ENCODE measurements at places on chromosomes 3 and 15.

GRCh38 chr3:152267831-152268554, 736 bp upstream of the MBNL1 start:
- no peak for DNase-seq

DNA sequence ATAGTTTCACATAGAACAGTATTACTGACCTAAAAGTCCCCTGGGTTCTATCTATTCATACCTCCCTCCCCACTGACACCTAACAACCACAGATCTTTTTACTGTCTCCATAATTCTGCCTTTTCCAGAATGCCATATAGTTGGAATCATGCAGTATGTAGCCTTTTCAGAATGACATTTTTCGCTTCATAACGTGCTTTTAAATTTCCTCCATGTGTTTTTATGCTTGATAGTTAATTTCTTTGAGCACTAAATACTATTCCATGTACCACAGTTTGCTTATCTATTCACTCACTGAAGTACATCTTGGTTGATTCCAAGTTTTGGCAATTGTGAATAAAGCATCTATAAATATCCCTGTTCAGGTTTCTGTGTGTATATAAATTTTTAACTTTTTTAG, 77.7 kb upstream of the GPR149 start:
- no peak for DNase-seq

DNA sequence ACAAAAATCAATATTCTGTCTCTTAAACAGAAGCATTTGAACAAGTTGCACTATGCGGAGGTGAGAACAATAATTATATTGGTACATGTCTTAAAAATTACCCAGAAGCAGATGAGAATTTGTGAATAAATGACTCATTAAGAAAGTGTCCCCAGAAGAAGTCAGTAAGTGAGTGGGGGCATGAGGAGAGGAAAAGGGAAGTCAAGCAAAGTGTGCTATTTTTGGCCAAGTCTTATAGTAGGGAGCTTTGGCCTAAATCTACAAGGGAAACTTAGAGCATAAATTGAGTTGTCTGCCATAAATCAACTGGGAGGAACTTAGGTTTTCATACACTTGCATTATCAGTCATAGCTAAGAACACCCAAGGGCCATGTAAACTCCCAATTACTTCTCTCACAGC, 86.9 kb upstream of the SATB1 start:
- no peak for DNase-seq

DNA sequence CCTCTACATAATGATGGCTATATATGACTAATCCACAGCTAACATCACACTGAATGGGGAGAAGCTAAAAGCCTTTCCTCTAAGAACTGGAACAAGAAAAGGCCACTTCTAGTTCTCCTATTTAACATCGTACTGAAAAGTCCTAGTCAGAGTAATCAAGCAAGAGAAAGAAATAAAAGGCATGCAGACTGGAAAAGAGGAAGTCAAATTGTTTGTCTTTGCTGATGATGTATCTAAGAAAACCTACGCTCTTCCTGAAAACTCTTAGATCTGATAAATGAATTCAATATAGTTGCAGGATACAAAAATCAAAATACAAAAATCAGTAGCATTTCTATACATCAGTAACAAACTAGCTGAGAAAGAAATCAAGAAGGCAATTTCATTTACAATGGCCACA, 116.9 kb downstream of the TP63 start:
- DNase-seq = no peak

DNA sequence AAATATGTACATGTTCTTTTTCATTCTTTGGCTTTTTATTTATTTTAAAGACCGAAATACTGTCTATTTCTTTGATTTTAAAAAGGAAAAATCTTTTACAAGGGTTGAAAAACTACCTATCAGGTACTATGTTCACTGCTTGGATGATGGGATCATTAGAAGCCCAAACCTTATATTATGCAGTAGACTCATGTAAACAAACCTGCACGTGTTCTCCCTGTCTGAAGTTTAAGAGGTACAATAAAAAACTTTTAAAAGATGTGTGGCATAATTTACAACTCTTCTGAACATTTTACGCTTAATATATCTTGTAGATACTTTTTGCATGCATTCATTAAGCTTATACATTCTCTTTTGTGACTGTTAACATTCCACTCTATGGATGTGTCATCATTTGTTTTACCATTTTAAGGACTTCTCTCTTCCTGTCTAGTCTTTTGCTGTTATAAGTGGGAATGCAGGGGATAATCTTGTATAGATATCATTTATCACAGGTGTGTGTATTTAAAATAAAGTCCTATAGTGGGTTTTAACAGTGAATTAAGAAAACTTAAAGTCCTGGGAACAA, 6.2 kb downstream of the MGA start:
- no peak for DNase-seq

GRCh38 chr15:52113708-52114107, 1.1 kb upstream of the BCL2L10 start:
- DNase-seq = no peak

DNA sequence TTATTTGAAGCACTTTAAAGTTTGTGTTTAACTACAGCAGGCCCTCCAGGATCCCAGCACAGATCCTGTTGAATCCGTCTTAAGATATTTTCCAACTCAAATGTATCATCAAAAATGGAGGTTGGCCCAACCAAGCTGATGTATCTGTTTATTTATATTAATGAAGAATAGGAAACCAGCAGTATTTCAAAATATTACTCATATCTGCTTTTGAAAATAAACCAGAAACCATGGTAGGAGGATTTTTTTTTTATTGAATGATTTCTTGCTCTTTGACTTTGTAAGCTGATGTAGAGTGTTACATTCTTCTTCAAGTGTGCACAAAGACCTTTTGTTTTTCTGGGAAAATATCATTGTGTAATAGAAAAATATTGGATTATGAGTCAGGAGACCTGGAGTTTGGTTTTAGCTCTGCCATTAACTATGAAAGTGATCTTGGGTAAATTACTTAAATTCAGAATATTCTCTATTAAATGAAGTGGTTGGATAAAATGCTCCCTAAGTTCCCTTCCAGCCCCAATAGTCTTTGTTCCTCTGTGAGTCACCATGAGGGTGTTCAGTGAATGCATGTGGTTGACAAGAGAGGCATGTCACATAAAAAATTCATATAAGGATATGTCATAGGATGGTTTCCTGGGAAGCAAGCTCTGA, 221.3 kb upstream of the GAP43 start:
- no peak for DNase-seq

DNA sequence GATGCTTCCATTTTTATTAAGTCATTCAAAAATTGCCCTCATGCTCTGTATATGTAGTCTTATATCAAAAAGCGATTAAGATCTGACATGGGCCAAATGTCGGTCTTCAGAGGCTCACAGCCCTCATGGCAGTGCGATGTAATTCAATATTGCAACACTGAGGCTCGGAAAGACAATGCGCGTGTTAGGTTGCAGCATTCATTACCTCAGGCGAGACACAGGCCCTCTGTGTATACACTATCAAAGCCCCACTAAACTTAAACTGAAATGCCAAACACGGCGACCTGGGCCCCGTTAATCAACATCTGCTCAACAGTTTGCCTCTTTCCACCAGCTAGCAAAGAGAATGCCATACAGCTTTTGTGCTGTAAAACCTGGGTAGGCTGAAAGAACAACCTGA, 413.4 kb downstream of the ERC2 start:
- no peak for DNase-seq

GRCh38 chr3:66270701-66271100, 49.9 kb downstream of the SLC25A26 start:
- no peak for DNase-seq

- no peak for DNase-seq
These were observed 99.3 kb upstream of the ALDH1A3 start for GRCh38 chr15:100780208-100780800.

- no peak for DNase-seq
These were observed 2.8 kb downstream of the SCAANT1 start for GRCh38 chr3:63909431-63909830.

DNA sequence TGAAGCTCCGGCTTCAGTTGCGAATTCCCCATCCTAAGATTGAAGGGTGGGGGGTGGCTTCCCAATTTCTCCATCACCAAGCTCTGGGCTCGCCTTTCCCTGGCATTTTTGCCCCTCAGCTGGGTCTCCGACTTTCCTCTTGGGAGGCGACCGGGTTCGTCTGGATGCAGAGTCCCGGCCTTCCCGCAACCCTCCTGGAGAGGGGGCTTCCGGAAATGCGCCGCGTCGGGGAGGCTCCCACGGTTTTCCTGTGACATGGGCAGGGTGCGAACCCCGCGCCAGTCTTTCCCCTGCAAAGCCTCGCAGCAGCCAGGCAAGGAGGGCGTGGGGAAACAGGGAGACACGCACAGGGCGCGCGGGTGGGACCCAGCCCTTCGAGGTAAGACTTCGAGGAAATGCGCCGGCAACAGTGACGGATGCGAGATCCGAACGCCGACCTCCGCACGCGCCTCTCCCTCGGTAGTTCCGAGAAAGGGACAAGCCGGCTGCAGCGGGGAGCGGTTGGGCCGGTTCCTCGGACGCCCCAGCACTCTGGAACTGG, 466 bp upstream of the HCN4 start:
- DNase-seq = no peak

DNA sequence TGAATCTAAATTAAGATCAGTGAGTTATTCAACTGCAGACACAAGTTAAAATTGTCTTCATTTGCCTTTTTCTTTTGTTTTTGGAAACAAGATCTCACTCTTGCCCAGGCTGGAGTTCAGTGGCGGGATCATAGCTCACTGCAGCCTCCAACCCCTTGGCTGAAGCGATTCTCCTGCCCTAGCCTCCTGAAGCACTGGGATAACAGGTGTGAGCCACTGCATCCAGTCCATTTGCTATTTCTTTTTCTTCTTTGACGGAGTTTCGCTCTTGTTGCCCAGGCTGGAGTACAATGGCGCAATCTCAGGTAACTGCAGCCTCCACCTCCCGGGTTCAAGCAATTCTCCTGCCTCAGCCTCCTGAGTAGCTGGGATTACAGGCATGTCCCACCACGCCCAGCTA, 10.3 kb downstream of the RNF168 start:
- DNase-seq = no peak

DNA sequence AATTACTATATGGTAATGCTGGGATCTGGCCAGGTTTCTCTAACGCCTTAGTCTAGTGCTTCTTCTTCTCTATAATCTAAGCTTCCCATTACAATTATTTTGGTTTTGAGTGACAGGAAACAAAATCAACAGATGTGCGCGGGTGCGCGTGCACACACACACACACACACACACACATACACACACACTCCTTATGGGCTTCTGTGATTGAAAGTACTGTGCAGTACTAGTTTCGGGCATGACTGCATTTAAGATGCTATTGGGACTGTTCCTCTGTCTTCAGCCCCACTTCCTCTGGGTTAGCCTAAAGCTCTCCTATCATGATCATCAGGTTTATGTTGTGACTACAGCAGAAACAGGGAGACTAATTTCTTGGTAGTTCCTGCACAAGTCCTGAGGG, 32.2 kb downstream of the EPHB1 start:
- no peak for DNase-seq

DNA sequence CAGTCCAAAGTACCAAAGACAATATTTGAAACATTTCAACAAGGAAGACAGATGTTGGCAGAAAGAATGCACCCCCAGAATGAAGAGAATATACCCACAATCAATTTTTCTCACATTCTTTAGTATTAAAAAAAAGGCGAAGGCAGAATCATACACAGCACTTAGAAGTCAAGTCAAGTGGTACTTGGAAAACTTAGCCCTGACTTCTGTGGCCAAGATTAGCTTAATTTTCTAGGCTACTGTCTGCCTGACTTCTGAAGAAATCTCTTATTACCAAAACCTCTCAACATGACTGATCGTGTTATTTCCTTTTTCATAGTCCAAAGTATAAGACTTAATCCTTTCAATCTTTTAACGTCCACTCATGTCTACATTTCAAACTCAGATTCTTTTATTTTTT, 60.7 kb downstream of the PBRM1 start:
- no peak for DNase-seq

DNA sequence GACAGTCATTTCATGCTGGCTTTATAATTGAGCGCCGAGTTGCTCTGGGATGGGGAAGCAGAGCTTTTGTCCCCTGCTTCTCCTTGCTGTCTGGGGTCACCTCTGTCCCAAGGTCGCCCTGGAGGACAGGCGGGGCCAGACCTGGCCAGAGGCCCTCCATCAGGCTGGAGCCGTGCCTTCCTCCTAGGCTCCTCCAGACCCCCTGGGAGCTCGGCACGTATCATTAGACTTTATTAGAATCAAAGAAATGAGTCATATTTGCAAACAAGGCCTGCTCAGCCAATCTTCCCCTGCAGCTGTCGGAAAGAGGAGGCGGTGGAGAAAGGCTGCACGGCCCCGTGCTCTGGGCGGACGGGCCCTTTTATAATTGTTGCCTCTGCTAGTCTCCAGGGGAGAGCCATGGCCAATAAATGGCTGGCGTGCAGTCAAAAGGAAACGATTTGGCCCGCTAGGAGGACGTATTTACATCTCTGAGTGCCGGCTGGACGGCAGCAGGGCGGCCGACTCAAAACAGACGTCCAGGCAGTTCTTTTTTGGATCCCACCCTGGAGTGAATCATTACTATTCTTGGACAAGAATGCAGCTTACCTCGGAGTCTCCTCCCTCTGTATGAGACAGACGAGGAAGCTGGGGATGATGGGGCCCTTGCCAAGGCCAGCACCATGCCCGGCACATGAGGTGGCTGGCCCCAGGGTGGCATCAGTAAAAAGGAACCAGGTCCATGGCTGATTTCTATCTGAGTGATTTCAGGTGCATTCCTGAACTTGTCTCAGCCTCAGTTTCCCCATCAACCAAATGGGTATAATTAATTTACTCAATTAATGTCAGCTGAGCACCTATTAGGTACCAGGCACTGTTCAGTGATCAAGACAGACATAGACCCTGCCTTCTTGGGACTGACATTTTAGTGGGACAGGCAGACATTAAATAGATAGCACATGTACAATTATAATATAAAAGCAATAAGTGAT, 50.6 kb downstream of the SLC6A6 start:
- no peak for DNase-seq

- DNase-seq = no peak
These were observed 316.4 kb upstream of the CFAP20DC start for GRCh38 chr3:59366218-59366617.

GRCh38 chr3:187027531-187028278, 97.4 kb downstream of the ST6GAL1 start:
- peak; percentile 27 for DNase-seq

DNA sequence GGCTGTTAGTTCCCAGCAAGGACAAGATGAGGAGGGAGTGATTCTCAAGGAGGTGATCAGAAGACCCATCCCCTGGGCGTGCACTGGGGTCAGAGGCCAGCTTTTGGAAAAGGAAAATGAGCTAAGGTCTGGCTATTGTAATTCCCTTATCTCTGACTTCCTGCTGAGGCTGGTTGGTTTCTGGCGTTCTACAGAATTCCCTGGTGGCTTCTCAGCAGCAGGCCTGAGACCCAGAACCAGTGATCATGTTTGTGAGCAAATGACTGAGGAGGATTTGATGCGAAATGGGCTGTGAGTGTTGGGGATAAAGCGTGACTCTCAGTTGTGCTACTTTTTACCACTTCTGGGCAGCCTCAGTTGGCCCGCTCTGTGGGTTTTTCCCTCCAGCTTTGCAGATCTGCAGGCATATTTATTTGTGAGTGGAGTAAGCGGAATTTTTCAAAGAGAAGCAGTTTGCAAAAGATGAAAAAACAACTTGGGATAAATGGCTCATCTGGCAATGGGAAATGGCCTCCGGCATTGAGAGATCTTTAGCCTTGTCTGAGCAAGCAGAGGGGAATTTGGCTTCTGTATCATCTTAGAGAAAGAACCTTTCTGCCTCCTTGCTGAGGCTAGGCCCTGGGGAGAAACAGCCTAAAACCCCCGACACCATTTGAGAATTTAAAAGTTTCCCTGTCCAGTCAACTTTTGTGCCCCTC, 102.7 kb downstream of the SLCO3A1 start:
- DNase-seq = no peak

GRCh38 chr15:33029109-33029652, 165.3 kb downstream of the FMN1 start:
- no peak for DNase-seq

GRCh38 chr3:30547716-30548115, 58.7 kb upstream of the TGFBR2 start:
- DNase-seq = no peak
